ENCODE measurements at places on chromosomes 5 and 9.

DNA sequence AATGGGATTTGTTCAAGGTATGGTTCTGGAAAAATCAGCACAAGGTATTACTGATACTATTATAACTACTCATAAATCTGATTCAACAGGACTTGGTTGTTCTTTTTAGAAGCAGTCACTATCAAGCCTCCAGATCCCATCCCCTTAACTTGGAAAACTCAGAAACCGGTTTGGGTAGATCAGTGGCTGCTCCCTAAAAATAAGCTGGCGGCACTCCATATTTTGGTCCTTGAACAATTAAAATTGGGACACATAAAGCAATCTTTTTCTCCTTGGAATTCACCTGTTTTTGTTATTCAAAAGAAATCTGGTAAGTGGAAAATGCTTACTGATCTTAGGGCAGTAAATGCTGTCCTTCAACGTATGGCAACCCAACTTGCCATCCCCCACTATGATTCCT, 104.2 kb downstream of the SYK start:
- DNase-seq, result no peak

DNA sequence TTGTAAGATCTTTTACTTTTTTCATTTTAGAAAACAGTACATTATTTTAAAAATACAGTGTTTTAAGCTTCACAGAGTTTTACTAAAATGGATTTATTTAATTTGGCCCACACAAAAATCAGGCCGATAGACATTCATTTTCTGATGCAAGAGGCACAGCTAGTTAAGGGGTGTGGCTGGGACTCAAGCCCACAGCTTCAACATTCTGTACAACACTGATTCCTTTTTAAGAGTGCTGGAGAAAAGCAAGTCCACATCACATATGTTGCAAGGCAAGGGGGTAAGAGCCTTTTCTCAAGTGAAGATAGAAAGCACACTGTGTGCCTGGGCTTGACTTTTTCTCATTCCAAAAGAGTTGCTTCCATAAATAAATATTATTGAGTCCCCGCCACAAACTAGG, 195.9 kb downstream of the RFK start:
- no peak for DNase-seq

GRCh38 chr9:69466151-69466550, 141.1 kb downstream of the ENTREP1 start:
- no peak for DNase-seq

- DNase-seq, result no peak
Observed at GRCh38 chr9:37328556-37329227, 93.8 kb upstream of the GRHPR start.

DNA sequence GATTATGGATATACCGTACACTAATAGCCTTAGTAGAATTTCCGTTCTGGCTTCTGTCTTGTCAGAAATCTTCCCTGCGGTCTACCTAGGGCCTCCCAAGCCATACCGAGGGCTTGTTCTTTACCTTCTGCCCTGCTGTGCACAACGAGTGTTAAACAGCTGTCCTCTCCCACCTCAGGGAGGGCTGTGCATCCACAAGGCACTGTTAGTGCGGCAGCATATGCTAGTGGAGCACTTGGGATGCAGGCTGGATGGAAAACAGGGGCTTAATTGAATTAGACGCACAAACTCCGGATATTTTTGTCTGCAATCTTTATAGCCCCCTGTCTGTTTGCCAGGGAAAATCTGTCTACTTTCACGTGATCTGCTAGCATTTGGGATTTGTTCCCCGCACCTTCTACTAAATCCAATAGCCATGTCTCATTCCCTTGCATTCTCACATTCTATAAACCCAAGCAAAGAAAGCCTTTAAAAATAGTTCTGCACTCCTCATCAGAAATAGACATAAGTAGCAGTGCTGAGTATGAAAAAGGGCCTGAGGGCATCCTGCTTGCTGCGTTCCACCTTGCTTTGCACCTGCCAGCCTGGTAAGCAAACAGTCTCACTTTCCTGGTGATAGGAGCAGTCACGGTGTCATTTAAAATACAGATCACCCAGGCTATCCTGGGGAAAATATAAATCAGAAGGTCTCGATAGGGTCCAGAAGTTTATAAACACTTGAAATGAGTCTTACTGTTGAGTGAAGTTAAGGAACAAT, 382.6 kb downstream of the RASEF start:
- peak; percentile 38 for DNase-seq

DNA sequence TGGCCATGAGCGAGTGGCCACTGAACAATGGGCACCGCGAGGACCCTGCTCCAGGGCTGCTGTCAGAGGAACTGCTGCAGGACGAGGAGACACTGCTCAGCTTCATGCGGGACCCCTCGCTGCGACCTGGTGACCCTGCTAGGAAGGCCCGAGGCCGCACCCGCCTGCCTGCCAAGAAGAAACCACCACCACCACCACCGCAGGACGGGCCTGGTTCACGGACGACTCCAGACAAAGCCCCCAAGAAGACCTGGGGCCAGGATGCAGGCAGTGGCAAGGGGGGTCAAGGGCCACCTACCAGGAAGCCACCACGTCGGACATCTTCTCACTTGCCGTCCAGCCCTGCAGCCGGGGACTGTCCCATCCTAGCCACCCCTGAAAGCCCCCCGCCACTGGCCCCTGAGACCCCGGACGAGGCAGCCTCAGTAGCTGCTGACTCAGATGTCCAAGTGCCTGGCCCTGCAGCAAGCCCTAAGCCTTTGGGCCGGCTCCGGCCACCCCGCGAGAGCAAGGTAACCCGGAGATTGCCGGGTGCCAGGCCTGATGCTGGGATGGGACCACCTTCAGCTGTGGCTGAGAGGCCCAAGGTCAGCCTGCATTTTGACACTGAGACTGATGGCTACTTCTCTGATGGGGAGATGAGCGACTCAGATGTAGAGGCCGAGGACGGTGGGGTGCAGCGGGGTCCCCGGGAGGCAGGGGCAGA, 53.3 kb downstream of the JADE2 start:
- DNase-seq, result no peak

- no peak for DNase-seq
Observed at GRCh38 chr5:1515311-1515920, 8.3 kb downstream of the LPCAT1 start.

- no peak for DNase-seq
Observed at GRCh38 chr9:93156475-93157008, 22.5 kb upstream of the NINJ1 start.

GRCh38 chr5:95846554-95847260, 24.2 kb upstream of the GLRX start:
- DNase-seq, result peak; percentile 6

GRCh38 chr5:132489871-132490483, 596 bp downstream of the IRF1 start:
- DNase-seq, result no peak

DNA sequence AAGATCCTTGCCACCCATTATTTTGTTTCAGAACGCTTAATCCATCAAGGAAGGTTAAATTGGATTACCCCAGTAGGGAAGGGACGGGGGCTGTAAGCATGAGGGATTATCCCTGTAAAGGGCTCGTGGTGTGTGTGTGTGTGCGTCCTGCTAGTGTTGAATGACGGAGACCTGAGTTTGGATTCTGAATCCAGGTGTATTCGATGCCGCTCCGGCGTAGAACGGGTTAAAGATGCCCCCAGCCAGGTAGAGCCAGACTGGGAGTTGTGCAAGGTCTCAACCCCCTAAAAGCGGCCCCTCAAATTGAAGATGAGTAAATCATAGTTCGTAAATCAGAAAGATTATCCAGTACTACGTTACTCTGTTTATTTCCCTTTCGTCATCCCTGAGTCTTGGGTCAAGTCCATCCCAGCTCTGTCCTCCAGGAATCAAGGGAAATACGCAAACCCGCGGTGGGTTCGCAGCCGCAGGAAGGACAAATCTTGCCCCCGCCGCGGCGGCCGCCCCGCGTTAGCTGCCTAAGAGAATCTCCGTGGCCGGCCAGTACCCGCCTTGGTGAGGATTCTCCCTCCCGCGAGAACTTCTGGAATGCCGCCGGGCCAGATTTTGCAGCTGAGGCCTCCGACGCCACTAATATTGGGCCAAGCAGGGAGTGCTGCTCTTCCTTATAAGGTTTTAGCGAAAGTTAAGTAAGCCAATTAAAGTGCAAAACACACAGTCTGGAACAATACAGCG, 586 bp upstream of the MTAP start:
- DNase-seq, result peak; percentile 72

DNA sequence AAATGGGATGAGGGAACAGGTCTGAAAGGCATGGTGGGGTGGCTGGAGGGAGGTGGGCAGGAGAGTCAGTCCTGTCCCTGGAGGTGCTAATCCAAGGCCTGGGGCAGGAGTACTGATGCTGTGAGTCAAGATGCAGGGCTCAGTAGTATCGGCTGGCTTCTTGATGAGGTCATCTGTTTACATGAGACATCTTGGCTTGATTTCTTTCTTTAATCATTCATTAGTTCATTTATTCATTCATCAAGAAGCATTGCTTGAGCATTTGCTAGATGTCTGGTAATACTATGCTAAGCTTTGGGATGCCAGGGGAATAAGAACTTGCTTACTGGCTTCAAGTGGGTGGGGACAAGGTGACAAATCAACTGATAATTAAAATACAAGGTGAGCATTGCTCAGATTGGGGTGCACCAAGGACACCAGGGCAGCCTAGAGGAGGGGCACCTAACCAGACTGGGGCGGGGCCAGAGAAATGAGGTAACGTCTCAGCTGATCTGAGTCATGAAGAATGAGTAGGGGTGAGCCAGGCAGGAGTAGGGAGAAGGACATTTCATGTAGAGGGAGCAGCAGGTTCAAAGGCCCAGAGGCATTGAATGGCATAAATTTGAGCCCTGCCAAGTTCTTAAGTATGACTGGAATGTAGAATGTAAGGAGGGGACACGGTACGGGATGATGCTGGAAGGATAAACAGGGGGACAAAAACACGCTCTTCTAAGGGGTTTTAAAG, 88.8 kb downstream of the EGFLAM start:
- no peak for DNase-seq

DNA sequence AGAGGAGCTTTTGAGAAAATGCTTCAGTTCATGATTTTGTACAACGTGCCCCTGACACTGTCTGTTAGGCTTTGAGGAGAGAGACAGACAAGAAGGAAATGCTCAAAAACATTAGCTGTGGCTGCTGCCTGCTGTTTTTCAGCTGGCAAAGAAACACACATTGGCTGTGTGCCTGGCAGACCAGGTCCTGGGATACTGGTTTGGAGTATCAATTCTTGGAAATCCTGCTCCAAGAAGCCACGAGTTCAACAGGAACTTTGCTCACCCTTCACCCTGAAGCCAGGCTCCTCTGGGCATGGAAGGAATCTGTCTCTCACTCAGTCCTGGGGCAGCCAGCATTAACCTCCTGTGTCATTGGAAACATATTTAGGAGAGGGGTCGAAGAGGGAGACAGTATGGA, 245.5 kb downstream of the AUH start:
- DNase-seq, result no peak

DNA sequence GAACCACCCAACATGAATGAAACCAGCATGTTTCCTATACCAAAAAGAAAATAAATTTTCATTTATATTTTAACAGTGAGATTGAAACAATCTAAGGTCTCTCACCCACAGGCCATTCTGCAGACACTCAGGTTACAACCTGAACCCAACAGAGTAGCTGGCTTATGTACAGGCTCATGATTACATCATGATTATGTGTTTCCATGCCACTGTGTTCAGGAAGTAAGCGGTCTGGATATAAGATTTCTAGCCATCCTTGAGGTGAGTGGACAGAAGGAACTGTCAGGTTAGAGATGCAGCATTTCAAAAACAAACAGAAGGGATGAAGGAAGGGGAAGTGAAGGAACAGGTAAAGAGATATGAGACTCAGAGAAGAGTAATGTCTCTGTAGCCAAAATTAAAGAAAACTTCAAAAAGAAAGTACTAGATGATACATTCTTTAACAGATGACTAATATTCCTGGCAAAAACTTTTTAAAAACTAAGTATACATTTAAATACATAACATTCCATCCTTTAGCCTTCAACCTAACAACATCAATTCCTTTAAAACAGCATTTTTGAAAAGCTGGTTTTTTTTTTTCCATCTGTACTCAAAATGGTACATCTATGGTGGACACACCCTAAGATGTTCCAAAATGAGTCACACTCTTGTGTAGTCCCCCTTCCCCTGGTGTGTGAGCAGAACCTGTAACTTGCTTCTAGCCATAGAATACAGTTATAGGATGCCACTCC, 119.8 kb downstream of the LPAR1 start:
- no peak for DNase-seq

- no peak for DNase-seq
Observed at GRCh38 chr9:107269681-107270080, 13.4 kb upstream of the RAD23B start.

- no peak for DNase-seq
Observed at GRCh38 chr5:113808956-113809355, 295.5 kb downstream of the YTHDC2 start.

GRCh38 chr9:4237748-4238511, 61.9 kb downstream of the GLIS3 start:
- DNase-seq, result no peak

DNA sequence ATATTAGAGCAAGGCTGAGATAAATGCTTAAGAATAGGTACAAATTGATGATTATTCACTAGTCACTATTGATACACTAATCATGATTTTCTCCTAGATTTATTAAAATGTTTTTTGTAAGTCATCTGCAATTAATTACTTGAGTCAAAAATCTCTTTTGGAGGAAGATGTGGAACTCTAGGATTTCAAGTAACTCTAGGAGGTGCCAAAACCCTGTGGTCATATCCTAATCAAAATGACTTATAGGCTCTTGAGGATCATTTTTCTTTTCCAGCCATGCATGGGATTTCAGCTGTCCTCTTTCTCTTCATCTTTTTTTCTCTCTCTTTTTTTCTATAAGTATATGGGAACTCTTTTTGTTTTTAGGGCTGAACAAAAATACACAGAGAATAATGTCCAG, 141.8 kb upstream of the CD180 start:
- DNase-seq, result no peak

- no peak for DNase-seq
Observed at GRCh38 chr5:6518298-6519057, 69.8 kb downstream of the UBE2QL1 start.

GRCh38 chr9:123064716-123065115, 31.2 kb downstream of the GPR21 start:
- DNase-seq, result no peak

DNA sequence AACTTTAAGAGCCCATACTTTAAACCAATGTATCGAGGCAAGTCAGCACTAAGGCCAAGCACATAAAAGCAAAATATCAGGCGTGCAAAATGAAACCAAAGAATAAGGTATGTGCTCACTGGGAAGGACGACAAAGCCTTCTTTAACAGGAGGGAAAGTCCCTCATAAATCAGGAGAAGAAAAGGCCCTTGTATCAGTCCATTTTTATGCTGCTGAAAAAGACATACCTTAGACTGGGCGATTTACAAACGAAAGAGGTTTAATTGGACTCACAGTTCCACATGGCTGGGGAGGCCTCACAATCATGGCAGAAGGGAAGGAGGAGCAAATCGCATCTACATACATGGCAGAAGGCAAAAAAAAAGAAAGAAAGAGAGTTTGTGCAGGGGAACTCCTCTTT, 68.9 kb downstream of the UBE2QL1 start:
- no peak for DNase-seq

DNA sequence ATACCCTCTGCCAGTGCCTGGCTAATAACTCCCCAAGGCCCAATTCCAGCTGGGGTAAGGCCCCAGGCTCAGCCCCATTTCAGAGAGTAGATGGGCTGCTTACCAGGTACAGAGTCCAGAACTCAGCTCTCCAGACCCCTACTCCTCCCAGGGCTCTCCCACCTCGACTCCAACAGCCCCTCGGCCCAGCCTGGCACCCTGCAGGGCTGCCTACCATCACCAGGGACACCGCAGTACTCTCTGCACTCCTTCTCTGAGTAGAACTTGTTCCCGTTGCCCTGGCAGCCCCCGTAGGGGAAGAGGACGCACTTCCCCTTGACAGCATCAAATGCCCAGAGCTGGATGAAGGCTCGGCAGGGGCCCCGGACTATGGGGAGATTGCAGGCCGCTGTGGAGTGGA, 17.4 kb downstream of the AMBP start:
- DNase-seq, result no peak
